Psoas muscle (tissue), 8 donors: ENCODE measurements at places on chromosomes 6 and 20. TPM values are rescaled to one million over a fixed set of nuclear protein-coding genes. Genes with fewer than 3 reads are reported as not detected.

DNA sequence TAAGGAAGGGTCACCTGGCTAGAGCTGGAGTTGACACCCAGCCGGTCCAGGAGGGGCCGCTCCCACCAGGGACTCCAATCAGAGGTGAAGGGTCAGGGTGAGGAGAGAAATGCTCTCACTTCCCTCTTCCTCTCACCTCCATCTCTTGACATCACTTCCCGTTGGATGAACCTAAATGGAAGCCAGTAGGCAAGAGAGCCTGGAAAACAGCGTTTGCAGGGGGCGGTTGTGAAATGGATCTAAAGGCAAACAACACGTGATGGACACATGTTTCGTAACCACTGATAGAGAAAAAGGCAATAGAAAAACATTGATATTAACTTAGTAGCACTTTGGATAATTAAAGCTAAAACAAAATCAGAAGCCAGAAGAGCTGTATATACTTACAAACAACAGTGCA lies 105.6 kb upstream of the FOXA2 start:
- no peak for DNase-seq
- H3K27ac ChIP-seq = no peak overlapping the region
- no peak overlapping the region for H3K4me3 ChIP-seq
- no peaks in the 10 kb centered on the region for H3K27me3 ChIP-seq

GRCh38 chr6:158660333-158660754 lies 10.5 kb downstream of the SYTL3 start:
- no peak overlapping the region for H3K4me3 ChIP-seq
- H3K36me3 ChIP-seq = no peaks in the 10 kb centered on the region
- DNase-seq = no peak
- peaks cover 20% of the 10 kb centered on the region for H3K4me1 ChIP-seq

DNA sequence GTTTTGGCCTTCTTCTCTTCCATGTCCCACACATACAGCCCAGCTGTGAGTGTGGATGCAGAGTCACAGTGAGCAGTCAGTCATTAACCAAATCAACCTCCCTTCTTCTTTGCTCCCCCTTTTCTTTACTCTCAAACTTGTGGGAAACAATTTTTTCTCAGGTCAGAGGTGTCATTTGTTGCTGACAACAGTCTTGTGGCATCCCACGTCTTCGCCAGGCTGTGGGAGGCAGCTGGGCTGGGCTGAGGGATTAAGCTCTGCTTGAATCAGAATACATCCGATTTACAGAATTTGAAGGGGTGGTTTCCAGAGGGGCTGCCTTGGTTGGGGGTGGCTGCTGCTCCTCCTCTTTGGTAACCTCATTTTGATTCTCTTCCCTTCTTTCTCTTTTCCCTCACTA lies 40.5 kb downstream of the SCGN start:
- H3K27ac ChIP-seq = no peak overlapping the region
- H3K36me3 ChIP-seq = no peaks in the 10 kb centered on the region
- H3K4me3 ChIP-seq = no peak overlapping the region
- no peak for DNase-seq

DNA sequence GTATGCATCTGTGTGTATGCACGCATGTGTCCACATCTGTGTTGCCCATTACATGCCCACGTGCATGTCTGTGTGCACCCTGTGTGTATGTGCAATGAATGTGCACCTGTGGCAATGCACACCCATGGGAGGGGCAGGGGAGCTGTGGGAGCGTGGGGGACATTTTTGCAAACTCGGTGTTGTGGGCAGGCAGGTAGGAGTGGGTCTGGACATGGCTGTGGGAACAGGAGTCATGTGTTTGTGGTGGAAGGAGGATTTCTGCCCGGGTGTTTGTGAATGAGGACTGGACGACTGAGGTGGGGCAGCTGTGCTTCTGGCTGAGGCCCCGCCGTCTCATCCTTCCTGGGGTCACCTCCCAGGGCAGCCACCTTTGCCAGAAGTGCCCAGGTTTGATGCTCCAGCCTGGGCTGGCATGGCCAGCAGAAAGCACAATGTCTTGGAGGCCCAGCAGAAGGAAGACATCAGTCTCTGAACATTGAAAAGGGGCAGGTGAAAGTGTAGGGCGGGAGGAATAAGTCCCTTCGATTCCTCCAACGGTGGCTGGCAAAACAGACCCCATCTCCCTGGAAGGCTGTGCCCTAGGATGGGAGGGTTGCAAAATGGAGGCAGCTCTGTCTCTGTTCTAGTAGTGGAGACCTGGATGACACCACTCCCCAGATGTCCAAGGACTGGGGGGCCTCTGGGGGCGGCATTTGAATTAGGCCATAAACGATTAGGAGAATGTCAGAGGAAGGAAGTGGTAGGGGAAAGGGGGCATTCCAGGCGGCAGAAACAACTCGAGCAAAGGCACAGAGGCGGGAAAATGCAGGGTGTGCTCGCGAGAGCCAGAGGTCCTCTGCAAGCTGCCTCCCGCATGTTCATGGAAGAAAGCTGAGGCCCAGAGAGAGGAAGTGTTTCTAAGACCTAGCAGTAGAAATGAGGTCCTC lies 19.1 kb upstream of the ARMC12 start:
- H3K36me3 ChIP-seq = no peaks in the 10 kb centered on the region
- H3K27me3 ChIP-seq = no peaks in the 10 kb centered on the region
- H3K4me1 ChIP-seq = peaks cover 25% of the 10 kb centered on the region
- DNase-seq = no peak
- no peak overlapping the region for H3K27ac ChIP-seq
- no peak overlapping the region for H3K4me3 ChIP-seq

- no peak for DNase-seq
- no peak overlapping the region for H3K4me3 ChIP-seq
- H3K27me3 ChIP-seq = no peaks in the 10 kb centered on the region
- H3K27ac ChIP-seq = no peak overlapping the region
Measured at GRCh38 chr6:122066200-122066599, 333.3 kb upstream of the HSF2 start.

DNA sequence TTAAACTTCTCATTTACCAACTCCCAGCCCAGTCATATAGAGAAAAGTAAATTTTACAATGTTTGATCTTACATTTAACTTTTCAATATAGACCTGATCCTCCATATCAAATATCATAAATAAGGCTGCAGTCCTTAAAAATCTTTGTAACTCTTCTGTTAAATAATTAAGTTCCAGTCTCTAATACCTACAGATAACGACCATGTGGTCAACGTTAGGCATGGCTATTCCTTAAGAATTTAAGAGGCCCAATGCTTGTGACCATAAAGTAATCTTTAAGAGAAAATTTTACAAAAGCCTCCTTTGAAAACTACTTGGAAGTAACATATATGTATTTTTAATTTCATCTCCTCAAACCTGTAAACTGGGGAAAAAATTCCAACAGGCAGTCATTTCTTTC lies 1.6 kb downstream of the FBXO5 start:
- no peak overlapping the region for H3K27ac ChIP-seq
- H3K4me3 ChIP-seq = no peak overlapping the region
- H3K27me3 ChIP-seq = no peaks in the 10 kb centered on the region
- peaks cover 24% of the 10 kb centered on the region for H3K4me1 ChIP-seq
- DNase-seq = no peak

Gene MAP7
- total RNA-seq = 0.46 TPM

Gene CD93
- 33.6 TPM for total RNA-seq

Gene RSPH4A
- 0.38 TPM for total RNA-seq

DNA sequence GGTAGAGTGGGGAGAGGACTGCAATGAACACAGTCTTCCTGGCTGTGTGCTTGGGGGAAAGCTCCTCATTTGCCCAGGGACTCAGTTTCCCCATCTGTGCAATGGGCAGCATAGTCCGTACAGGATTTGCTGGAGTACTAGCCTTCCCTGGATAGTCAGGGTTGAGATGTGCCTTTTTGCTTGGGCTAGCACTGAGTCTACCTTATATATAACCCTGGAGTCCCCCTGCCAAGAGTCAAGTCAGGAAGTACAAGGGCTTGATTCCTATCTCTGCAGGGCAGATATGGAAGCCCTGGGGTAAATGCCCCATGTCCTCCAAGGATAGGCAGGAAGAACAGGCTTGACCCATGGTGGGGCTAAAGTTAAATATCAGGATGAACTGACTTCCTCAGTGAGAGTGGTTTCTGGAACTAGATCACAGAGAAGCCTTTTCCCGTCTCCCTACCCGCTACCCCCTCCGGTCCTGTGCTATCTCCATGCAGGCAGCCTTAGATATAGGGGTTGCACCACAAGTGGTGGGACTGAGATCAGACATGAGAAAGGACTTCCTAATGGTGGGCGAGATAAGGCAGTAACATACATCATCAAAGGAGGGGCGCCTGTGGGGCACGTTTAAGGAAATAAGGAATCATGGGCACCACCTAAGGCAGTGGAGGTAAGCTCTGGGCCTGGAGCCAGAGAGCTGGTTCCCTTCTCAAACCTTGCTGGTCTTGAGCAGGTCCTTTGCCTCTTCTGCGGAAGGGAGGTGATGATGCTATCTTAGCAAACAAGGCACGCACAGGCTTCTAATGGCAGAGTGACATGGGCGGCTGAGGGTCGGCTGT lies 157.9 kb downstream of the MRPL14 start:
- no peak overlapping the region for H3K4me3 ChIP-seq
- H3K36me3 ChIP-seq = no peaks in the 10 kb centered on the region
- H3K27ac ChIP-seq = no peak overlapping the region
- H3K27me3 ChIP-seq = no peaks in the 10 kb centered on the region
- DNase-seq = no peak

DNA sequence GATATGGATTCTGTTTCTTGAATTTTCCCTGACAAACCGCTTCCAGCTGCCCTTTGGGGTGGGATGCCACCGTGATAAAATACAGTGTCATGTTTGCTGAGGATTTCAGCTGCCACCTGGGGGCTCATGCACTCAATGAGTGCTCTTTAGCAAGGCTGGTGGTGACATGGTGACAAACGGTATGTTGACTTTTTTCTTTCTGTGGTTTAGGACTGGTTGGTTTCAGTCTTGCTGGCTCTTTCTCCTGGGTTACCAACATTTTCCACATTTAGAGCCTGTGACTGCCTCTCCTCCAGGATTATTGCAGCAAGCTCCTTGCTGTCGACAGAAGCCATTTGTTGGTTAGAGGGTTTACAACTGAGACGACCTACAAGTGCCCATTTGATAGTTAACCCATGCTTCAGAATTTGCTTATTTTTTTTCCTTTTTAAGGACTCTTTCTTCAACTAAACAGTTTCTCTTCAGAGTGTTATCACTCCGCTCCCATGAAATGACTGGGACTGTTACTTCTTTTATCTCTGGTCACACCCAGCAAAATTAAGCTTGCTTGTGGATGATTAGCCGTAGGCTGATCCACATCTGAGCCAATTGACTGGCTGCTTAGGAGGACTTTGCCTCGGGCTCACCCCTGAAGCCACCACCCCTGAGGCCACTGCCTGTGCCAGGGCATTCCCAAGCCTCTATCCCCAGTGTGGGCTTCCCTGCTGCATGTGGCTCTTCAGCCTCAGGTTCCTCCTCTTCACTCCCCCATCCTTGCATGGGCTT lies 48.4 kb upstream of the CDYL start:
- H3K4me3 ChIP-seq = no peak overlapping the region
- H3K4me1 ChIP-seq = no peaks in the 10 kb centered on the region
- no peaks in the 10 kb centered on the region for H3K27me3 ChIP-seq

DNA sequence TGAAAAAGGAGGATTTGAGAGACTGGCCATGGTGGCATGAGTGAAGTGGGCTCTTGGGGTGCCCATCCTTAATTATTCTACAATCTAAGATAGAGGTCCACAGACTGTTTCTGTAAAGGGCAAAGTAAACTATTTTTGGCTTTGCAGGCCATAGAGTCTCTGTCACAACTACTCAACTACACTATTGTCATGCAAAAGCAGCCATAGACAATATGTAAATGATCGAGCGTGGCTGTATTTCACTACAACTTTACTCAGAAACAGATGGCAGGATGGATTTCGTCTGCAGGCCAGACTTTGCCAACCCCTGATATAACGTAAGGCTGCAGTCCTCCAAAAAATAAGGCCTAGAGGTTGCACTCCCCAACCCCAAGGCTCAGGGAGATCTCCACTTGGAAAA lies 58.2 kb upstream of the NAA20 start:
- no peak overlapping the region for H3K4me3 ChIP-seq
- H3K27ac ChIP-seq = no peak overlapping the region
- peaks cover under 1% of the 10 kb centered on the region for H3K4me1 ChIP-seq
- DNase-seq = no peak
- H3K27me3 ChIP-seq = no peaks in the 10 kb centered on the region
- peaks cover 74% of the 10 kb centered on the region for H3K36me3 ChIP-seq

DNA sequence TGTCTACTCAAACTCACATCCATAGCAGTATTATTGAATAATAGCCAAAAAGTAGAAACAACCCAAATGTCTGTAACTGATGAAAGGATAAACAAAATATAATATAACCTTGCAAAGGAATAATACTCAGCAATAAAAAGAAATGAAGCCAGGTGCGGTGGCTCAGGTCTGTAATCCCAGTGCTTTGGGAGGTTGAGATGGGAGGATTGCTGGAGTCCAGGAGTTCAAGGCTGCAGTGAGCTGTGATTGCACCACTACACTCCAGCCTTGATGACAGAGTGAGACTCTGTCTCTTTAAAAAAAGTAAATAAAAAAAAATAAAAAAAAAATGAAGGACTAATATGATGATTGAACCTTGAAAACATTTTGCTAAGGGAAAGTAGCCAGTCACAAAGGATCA lies 22.1 kb upstream of the KIF16B start:
- H3K27ac ChIP-seq = no peak overlapping the region
- DNase-seq = no peak
- H3K27me3 ChIP-seq = no peaks in the 10 kb centered on the region
- H3K36me3 ChIP-seq = no peaks in the 10 kb centered on the region
- H3K4me1 ChIP-seq = no peaks in the 10 kb centered on the region

DNA sequence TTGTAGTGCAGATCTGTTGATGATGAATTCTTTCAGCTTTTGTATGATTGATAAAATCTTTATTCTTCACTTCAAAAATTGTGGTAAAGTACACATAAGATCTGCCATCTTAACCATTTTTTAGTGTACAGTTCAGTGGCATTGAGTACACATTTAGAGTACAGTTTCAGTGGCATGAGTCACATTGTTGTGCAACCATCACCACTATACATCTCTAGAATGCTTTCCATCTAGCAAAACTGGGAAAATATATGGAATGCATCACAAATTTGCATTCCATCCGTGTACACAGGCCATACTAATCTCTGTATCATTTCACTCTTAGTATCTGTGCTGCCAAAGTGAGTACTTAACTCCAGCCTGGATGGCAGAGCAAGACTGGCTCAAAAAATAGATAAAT lies 28.7 kb downstream of the SIRPD start:
- no peaks in the 10 kb centered on the region for H3K27me3 ChIP-seq
- no peak overlapping the region for H3K4me3 ChIP-seq
- no peaks in the 10 kb centered on the region for H3K36me3 ChIP-seq
- no peak for DNase-seq
- no peaks in the 10 kb centered on the region for H3K4me1 ChIP-seq
- H3K27ac ChIP-seq = no peak overlapping the region

DNA sequence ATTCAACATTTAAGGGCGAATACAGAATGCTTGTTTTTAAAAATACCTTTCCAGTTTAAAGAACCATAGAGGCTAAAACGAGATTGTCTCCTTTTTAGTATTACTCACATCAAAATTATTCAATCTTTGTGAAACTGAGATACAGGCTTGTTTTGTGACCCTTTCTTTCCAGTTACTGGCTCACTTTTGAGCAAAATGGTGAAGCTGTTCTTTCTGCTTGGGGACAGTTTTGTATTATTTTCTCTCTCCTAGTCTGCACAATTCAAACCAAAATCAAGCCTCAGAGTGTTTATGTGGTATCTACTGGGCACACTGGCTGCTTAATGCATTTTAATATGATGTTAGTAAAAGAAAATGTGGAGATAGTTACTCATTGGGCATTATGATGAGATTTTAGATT lies 36.5 kb downstream of the HIVEP1 start:
- no peak overlapping the region for H3K4me3 ChIP-seq
- no peak overlapping the region for H3K27ac ChIP-seq
- no peaks in the 10 kb centered on the region for H3K27me3 ChIP-seq
- peaks cover 4% of the 10 kb centered on the region for H3K4me1 ChIP-seq
